Activated naive CD8-positive, alpha-beta T cell treated with anti-CD3 and anti-CD28 coated beads, Interleukin-2, amount 10 ng/mL, durations not matched to agents 7 days and 5 days (primary cell): ENCODE measurements at places on chromosomes 4 and X.

- DNase-seq, result no peak
Measured at GRCh38 chr4:38983291-38983690, 48.9 kb downstream of the TMEM156 start.

GRCh38 chr4:47835494-47835893 is 2.4 kb downstream of the CORIN start:
- DNase-seq, result no peak

GRCh38 chr4:5959211-5959982 is 58.8 kb downstream of the C4orf50 start:
- no peak for DNase-seq

DNA sequence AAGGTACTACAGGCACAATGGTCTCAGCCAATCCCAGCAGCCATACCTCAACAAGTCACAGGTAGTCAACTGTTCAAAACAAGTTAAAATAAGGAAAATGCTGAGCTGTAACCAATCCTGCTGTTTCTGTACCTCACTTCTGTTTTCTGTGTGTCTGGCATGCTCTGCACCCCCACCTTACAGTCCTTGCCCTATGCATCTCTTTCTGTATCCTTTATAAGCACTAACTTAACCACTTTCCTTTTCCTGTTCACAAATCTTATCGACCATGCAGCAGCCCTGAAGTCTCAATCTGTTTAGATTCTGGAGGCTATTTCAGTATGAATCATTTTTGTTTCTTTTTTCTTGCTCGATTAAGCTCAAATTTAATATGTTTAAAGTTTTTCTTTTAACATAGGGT is 12.5 kb upstream of the FAM13A start:
- no peak for DNase-seq

GRCh38 chr4:77236806-77237205 is 79.8 kb downstream of the CCNG2 start:
- no peak for DNase-seq

GRCh38 chr4:17284323-17285175 is 227.3 kb downstream of the QDPR start:
- no peak for DNase-seq

GRCh38 chr4:99868126-99868596 is 26.1 kb downstream of the LAMTOR3 start:
- no peak for DNase-seq

DNA sequence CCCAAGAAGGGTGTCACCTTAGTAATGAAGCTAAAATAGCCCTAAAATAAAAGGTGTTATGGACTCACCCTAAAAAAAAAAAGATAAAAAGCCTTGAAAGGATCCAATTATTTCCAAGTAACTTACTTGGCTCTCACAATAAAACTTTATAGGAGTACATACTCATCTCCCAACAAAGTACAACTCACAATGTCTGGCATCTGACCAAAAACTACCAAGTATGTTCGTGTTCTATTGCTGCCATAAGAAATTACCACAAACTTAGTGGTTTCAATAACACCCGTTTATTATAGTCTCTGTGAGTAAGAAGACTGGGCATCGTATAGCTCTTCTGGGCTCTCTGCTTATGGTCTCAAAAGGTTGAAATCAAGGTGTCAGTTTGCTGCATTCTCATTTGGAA is 51.0 kb downstream of the BEX1 start:
- DNase-seq, result no peak

- no peak for DNase-seq
Measured at GRCh38 chr4:84089652-84090437, 409.2 kb downstream of the NKX6-1 start.

- DNase-seq, result no peak
Measured at GRCh38 chrX:24696294-24696693, 2.6 kb downstream of the POLA1 start.

- DNase-seq, result no peak
Measured at GRCh38 chrX:143536176-143536575, 18.9 kb upstream of the SPANXN3 start.

DNA sequence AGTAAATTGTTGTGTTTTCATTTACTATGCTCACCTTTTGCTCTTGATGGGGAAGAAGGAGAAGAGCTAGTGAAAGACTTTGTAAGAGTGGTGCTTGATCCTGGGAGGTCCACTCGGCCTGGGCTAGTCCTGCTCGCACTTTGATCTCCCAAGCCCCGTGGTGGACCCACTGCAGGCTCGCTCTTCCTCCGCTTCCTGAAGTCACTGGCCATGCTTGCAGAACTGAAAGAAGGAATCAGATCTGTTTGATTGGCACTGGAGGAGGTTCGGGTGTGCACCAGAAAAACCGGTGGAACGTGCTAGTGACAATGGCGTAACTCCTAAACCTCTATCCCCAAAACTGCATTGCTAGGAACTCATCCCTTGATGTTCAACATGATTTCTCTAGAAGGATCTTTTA is 91.5 kb upstream of the PDLIM3 start:
- DNase-seq, result no peak

DNA sequence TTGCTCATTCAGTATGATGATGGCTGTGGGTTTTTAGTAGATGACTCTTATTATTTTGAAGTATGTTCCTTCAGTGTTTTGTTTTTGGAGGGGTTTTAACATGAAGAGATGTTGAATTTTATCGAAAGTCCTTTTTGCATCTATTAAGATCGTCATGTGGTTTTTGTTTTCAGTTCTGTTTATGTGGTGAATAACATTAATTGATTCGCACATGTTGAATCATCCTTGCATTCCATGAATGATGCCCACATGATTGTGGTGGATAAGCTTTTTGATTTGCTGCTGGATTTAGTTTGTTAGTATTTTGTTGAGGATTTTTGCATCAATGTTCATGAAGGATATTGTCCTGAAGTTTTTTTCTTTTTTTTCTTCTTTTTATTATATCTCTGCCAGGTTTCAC is 347.4 kb upstream of the EPHA5 start:
- DNase-seq, result no peak

GRCh38 chr4:156459584-156459983 is 505.9 kb upstream of the CTSO start:
- DNase-seq, result no peak

GRCh38 chr4:135354876-135355275 is 1153.3 kb upstream of the PABPC4L start:
- no peak for DNase-seq

- no peak for DNase-seq
Measured at GRCh38 chr4:151783867-151784266, 23.1 kb upstream of the GATB start.

DNA sequence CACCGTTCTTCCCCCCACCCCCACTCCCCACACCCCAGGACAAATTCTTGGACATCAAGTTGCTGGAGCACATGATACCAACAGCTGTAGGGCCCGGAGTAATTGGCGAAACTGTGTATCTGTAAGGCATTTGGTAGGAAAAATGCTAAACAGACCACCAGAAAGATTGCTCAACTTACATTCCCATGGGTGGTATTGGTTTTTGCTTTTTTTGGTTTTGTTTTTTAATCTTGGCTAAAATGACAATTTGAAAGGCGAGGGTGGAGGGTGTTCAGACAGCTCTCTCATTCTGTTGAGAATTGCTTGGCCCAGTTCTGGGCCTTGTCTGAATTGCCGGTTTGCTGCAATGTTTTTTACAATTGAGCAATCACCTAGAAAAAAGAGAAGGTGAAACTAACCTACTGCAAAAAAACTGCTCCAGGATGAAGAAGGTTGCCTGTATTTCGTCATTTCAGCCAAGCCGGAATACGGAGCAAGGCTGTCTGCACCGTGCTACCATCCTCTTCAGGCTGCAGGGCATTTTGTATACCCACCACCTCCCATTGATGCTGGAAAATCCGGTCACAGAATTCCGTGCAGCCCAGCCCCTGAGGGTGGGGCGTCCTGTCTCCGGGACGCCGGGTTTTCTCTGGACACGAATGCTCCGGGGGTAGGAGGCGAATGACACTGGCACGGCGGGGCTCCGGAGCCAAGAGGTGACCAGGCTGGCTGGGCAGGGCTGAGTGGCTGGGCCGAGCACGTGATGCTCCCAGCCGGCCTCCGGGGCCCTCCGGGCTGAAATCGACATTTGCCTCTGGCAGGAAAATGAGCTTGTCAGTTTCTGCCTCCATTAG is at the start of gene CLCN4:
Gene CLCN4 (plus strand): TSS at position 777 of the 833 bp plus-strand sequence. CDS start 28,058 bp downstream, outside the sequence.
- no peak for DNase-seq

DNA sequence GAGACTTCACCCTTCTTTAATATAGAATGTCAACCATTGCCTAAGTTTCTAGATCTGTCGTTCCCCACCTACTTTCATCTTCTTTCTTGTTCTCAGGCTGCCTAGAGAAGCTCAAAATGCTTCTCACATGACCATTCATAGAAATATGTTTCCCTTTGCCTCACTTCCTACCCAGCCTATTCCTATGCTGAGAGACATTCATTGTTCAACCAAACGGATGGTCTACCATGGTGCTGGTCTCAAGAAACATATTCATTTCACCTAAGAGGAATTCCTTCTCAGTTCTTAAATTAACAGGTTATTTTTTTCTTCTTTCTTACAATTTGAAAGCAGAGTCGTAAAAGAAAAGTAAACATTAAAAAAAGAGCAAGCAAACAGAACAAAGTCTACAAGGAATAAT is 20.3 kb upstream of the SLC7A11 start:
- no peak for DNase-seq

- no peak for DNase-seq
Measured at GRCh38 chr4:155668707-155669220, 2.1 kb downstream of the GUCY1A1 start.
